ENCODE measurements at places on chromosomes 4 and X.
A peak's percentile ranks its signal among the peaks of the same experiment; 100 is the strongest.

DNA sequence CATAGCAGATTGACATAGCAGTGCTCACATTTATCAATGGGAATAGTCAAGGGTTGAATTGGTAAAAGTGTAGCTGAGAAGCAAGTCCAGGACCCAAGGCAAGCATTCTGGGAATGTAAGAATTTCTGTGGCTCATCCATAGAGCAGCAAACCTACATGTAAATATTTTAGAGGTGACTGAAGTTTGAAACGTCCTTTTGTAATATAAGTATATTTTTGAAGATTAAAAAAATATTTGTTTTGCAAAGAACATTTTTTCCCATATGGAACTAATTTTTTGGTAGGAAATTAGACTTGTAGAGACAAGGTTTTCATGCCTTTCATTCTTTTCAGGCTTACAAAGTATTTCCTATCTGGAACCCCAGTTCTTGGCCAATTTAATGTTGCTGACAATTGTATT lies 104.0 kb downstream of the TEX13A start:
- no peak for DNase-seq

GRCh38 chr4:73862322-73862721 lies 6.9 kb upstream of the CXCL1 start:
- DNase-seq: no peak

- no peak for DNase-seq
Observed at GRCh38 chr4:92529510-92529909, 225.7 kb downstream of the GRID2 start.

DNA sequence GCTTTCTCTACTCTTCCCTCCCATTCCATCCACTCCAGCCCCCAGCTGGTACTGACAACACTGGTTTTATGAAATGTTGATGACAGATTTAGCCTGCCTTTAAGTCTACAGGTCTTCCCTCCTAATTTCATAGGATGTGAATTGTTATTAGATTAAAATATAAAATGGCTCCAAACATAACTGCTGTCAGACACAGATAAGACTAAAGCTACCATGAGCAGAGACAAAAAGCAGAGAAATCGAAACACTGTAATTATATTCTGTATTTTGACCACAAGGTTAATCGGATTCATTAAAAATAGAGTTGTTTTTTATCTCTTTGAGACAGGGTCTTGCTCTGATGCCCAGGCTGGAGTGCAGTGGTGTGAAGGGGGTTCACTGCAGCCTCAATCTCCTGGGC lies 28.3 kb downstream of the SEC24D start:
- DNase-seq: no peak

GRCh38 chr4:88196013-88196365 lies 37.5 kb upstream of the ABCG2 start:
- DNase-seq: no peak

DNA sequence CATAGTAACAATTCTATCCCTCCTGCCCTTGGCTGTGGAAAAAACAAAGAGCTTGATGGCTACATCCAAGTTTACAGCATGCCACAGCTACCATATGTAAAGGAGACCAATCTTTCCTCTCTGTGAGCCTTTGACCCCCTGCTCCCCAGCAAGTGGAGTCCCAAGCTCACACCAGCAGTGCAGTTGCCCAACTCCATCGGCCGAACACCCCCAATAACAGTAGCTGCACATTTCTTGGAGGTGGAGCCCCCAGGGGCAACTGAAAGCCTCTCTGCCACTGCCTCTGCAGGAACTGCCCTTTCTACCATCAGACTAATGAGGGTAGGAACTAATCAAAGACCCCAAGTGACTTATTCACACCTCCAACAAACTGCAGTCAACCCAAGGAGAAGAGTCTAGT lies 81.0 kb upstream of the TCEAL2 start:
- DNase-seq: no peak

- DNase-seq: no peak
Observed at GRCh38 chrX:48905090-48905790, 6.2 kb downstream of the SLC35A2 start.

GRCh38 chrX:56974408-56974807 lies 20.9 kb downstream of the SPIN3 start:
- no peak for DNase-seq

DNA sequence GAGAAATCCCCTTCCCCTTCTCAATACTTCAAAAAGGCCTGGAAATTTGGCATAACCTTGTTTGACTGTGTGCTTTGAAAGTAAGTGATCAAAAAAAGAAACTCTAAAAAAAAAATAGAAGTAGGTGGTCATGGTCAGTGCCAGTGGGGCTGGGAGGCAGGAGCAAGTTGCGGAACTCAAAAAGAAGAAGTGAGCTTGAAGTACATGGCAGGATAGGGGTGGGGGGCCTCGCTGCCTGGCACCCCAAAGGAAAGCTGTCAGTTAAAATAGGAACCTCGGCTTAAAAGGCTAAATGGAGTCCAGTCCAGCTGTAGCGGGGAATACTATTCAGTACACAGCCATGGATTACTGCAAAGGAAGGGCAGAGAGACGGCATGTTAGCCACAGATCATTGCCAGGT lies 12.2 kb upstream of the NKRF start:
- DNase-seq: no peak

- no peak for DNase-seq
Observed at GRCh38 chr4:103754844-103755243, 35.1 kb upstream of the TACR3 start.

DNA sequence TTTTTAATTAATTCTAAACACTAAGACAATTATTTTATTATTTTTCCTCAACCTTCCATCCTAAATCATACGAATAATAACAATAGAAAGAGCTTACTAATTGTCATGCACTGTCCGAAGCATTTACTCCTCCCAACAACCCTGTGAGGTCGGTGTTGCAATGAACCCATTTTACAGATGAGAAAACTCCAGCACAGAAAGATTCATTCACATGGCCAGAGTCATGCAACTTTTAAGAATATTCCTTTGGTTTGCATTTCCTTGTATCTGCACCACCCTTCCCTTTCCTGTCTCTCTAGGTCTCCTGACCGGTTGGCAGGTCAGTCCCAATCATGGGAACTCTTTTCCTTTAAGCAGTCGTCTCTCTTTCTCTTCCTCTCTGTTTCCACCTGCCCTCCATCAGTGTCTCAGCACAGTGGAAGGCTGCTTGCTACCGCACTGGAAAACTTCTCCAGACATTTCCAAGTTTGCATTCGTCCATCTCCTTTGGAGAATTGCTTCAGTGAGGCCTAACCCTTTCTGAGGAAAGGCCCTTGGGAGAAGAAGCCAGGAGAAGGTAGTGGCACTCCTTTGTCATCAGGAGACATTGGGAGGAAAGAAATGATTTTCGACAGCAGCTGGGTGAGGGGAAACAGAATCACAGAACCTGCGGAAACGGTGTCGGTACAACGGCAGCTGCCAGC lies 1.9 kb upstream of the TMSB4X start:
- DNase-seq: no peak

GRCh38 chr4:110484029-110484428 lies 8.1 kb downstream of the ENPEP start:
- DNase-seq: no peak

- DNase-seq: no peak
Observed at GRCh38 chr4:891747-892146, 40.4 kb downstream of the GAK start.

GRCh38 chrX:8027827-8028226 lies 100.6 kb upstream of the PNPLA4 start:
- no peak for DNase-seq

- no peak for DNase-seq
Observed at GRCh38 chr4:105520819-105521790, 31.3 kb upstream of the ARHGEF38 start.

- peak; percentile 38 for DNase-seq
Observed at GRCh38 chr4:38857354-38858096, 908 bp upstream of the TLR6 start.

DNA sequence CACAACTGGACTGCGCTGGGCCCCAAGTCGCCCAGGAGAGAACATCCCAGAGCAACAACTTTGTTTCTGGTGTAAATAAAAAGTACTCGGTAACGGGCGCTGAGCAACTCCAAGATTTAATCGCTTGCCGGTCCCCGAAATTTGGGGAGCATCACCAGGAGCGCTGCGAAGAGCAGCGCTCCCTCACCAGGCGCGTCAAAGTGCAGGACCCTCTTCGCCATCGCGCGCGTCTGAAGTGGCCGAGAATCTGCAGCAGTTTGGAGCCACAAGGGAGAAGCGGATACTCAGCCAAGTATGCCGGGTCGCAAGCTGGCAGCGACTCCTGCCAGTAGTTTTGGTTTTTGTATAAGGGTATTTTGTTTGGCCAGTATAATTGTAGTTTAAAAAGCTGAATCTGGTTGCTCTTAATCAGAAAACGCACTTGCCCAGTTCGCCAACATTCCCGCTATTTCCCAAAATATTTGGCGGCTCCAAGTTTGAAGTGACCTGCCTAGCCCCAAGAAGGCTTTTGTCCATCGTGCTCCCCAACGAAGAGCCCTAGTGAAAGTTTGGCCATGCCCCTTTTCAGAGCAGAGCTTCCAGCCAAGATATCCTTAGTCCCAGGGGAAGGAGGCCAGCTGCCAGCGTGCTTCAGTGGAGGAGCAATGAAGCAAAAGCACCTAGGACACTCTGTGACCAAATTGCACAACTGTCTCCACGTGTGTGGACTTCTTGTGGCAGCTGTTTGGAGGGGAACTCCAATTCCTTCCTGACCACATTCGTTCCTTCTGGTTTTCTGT lies 557 bp upstream of the KDR start:
- no peak for DNase-seq

DNA sequence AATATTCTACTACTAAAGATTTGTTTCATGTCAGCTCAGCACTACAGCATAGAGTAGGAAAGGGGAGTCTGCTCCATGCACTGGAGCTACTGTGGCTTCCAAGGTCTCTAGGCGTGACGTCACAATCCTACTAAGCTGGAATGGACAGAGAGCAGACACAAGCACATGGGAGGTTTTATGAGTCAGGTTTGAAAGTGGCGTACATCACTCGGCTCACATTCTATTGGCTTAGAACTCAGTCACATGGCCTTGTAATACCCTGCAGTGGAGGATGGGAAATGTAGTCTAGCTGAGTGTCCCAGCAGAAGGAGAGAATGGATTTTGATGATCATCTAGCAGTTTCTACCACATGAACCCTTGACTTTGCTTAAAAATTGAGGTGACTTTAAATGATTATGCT lies 624.8 kb upstream of the ATOH1 start:
- DNase-seq: no peak

DNA sequence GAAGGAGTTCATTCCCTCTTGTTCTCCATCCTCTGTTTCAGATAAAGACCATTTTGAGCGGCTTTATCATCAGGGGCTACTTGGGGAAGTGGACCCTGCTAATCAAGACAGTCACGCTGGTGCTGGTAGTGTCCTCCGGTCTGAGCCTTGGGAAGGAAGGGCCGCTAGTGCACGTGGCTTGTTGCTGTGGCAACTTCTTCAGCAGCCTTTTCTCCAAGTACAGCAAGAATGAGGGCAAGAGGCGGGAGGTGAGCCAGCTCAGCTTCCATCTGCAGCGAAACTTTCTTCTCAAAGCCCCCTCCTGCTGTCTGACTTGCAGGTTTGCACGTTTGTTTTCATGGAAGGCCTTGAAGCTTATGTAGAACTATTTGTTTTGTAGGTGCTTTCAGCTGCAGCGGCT lies 49.5 kb downstream of the CLCN4 start:
- no peak for DNase-seq

GRCh38 chr4:184136525-184136924 lies 81.1 kb downstream of the ENPP6 start:
- DNase-seq: no peak

GRCh38 chrX:48802905-48803200 lies 986 bp downstream of the HDAC6 start:
- no peak for DNase-seq

DNA sequence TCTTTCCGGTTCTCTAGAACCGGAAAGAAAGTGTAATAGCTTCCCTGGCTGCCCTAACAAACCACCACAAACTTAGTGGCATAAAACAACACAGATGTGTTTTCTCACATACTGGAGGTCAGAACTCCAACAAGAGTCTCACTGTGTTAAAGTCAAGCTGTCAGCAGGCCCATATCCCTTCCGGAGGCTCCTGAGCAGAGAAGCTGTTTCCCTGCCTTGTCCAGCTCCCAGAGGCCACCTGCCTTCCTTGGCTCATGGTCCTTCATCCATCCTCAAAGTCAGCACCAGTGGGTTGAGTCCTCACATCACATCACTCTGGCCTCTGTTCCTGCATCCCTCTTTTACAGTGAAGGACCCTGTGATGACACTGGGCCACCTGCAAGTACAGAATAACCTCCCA lies 49.8 kb upstream of the HMX1 start:
- DNase-seq: no peak

DNA sequence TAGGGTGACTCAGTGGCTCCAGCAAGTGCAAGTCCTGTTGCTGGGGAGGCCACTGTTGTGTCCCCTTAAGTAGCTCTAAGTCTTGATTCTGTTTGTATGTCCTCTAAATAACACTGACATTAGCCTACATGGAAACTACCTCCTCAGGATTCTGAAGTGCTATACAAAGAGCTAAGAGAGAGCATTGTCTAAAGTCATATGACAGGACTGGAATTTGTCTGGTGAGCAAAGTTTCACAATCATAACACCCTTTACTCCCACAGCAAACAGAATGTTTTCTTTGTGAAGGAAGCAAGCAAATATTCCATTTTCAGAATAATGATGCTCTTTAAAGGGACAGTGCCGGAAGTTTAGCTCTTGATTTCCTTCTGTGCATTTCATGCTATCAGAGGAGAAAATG lies 23.4 kb upstream of the CT47A1 start:
- DNase-seq: no peak

DNA sequence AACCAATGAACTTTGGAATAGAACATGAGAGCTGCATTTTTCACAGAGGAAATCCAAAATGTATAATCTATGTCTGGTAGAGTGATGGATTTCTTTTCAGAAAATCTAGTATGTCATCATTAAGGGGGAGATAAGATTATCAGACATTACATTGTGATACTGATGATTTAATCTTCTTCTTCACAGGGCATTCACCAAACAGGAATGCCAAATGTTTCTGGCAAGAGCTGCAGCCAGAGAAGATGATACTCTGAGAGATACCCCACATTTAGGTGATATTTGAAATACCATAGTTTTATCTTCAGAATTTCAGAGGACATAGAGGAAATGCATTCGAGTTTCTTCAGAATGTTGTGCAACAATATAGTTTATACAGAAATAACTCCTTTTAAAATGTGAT lies 1523.7 kb upstream of the ADGRL3 start:
- no peak for DNase-seq

DNA sequence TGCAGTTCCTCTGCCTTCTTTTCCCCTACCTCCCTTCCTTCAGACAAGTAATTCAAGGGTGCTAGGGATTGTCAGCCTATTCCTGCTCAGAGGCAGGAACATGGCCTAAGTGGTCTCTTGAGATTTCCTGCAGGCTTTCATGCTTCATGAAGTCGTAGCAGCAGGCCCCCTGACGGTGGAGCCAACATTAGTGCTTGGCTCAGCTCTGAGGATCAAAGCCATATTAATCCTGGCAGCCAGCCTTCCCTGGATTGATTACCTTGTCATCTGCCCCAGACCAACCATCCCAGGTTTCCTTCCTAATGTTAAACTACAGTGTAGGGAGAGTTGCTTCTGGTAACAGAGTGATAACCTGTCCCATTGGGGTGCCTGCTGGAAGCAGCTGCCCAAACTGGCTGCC lies 84.1 kb downstream of the SLC16A2 start:
- DNase-seq: no peak

DNA sequence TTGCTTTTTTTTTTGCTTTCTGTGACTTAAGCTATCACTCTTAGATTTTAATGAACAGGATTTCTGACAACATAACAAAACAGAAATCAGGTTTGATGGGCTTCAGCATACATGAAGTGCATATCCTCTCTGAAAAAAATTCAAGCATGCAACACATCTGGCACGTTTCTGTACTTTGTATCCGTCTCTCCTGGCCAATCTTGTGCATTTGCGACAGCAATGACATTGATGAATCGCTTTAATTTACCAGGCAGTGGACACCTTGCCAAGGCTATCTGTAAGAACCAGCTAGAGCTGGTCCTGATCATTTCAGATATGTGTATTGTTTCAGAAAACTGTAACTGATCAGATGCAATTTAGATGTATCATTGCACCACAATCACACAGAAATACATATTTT lies 93.3 kb downstream of the CCSER1 start:
- DNase-seq: no peak
